H1 (cell line): ENCODE measurements at places on chromosomes 11 and 22.

DNA sequence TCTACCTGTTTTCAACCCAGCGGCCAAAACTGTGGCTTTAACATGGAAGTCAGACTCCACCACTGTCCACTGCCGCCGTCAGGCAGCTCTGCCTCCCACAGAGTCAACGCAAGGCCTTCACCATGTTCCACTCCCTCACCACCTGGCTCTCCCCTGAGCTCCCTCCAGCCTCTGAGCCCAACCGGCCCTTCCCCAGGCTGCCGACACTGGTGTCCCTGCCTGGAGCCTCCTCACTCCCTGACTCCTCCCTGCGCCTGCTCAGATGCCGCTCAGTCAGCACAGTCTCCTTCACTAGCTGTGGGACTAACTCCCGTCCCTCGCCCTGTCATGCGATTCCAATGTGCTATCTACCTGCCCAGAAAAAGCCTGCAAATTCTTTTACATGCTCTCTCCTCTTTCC, 16.3 kb downstream of the SULT4A1 start:
- DNase-seq: no peak

DNA sequence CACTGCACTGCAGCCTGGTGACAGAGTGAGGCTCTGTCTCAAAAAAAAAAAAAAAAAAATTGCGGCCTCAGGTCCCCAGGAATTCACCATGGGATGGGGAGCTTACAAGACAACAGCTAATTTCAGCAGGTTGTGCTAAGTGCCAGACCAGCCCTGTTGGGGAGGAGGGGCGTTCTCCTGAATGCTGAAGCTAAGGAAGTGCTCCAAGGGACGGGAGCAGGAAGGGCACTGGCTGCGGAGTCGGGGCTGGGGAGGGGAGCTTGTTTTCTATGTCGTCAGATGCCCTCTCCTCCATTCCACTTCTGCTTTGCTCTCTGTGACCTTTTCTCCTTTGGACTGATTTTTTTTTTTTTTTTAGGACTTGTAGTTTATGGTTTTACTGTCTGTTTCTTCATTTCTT, 4.5 kb downstream of the ADAMTS15 start:
- no peak for DNase-seq

- peak; percentile 75 for DNase-seq
These were observed 22.7 kb upstream of the GRAMD1B start for GRCh38 chr11:123407130-123407995.

DNA sequence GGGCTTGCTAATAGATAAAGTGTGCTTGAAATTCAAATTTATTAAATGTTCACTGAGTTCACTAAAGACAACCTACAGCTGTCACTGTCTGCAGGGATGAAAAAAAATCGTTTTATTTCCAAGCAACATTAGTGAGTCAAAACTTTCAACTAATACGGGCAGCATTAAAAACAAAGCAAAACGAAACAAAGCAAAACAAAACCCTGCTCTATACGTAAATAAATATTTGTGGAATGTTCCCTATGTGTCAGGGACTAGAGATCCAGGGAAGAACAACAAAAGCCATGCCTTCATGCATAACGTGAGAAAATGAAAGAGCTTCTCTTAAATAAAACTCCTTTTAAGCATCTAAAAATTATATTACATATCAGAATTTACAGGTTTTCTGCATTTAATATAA, 553 bp downstream of the NAALAD2 start:
- no peak for DNase-seq

DNA sequence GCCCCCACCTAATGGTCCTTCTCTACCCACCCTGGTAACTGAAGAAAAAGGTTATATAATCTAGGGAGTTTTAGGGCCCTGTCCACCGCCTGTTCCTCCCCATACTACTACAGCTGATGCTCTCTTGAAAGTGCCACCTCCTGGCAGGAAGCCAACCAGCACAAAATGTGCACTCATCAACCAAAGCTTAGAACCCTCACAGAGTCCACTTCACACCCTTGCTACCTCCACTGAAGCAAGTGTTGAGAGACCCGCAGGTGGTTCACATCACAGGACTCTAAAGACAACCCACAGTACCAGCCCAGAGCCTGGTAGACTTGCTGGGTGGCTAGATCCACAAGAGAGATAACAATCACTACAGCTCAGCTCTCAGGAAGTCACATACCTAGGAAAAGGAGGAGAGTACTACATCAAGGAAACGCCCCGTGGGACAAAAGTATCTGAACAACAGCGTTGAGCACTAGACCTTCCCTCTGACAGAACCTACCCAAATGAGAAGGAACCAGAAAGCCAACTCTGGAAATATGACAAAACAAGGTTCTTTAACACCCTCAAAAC, 17.5 kb upstream of the OR10W1 start:
- no peak for DNase-seq

DNA sequence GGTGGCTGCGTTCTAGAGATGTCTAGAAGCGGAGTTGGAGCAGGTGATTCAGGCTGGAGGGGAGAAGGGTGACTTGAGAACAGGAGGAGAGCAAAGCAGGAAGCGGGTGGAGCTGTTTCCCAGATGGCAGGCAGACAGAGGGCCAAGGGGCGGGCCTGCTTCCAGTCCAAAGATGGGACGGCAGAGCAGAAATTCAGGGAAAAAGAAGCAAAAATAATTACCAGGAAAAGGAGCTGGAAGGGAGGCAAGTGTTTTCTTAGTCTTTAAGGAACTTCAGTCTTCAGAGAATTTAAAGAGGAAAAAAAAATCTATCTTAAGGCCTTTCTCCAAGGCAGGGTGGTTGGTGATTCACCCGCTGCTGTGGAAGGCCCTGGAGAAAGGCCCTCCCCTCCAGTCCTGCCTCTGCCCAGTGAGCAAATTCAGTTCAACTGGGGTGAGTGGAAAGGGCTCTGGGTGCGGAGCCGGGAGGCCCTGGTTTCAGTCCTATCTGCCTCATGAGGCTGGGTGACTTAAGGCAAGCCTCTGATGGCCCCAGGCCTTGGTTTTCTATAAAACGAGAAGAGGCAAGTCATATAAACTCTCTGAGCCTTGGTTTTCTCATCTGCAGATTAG, 4.5 kb upstream of the CREB3L1 start:
- DNase-seq: no peak

- no peak for DNase-seq
These were observed 30.4 kb downstream of the CYP2R1 start for GRCh38 chr11:14861680-14862079.

- no peak for DNase-seq
These were observed 15.1 kb upstream of the BLID start for GRCh38 chr11:122131126-122131525.

GRCh38 chr11:129922674-129923073, 27.3 kb upstream of the NFRKB start:
- DNase-seq: no peak

- no peak for DNase-seq
These were observed 3.1 kb upstream of the PPP2R5B start for GRCh38 chr11:64921384-64921783.

DNA sequence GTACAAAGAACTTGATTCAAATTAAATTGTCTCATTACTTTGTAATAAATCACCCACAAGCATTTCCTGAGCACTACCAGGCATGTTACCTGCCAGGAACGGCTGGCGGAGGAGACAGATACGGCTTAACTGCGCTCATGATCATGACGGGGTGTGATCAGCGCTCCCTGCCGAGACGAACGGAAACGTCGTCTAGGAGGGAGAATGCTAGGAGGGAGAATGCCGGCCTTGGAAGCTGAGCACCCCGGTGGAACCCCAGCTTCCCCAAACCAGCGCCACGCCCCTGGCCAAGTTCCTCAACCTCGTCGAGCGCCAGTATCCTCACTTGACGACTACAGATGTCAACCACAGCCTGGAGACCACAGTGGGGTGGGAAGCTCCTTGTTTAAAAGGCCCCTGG, 272.8 kb downstream of the CTTN start:
- no peak for DNase-seq

- DNase-seq: no peak
These were observed 11.6 kb upstream of the GPHA2 start for GRCh38 chr11:64947208-64947814.

DNA sequence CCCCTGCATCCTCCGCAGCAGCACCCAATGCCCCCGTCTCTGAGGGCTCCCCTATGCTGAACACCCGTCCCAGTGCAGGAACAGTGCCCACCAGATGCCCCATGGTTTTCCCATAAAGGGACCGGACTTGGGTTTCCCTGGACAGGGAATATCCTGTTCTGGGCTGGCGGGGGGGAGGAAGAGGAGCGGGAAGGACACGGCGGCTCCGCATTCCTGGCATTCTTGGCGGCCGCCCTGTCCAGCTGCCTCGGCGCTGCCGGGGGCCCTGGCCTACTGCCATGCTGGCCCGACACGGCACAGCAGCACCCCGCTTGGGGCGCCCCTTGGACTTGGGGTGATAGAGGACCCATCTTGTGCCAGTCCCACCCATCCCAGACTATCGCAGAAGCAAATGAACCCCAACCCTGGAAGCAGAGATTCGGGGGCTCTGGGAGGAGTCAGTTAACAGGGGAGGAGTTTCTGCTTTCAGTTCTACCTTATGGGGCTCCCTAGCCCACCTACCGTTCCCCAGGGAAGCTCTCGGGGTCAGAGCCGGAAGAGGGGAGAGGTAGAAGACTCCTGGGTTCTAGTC, 23.7 kb upstream of the CBX7 start:
- peak; percentile 84 for DNase-seq

DNA sequence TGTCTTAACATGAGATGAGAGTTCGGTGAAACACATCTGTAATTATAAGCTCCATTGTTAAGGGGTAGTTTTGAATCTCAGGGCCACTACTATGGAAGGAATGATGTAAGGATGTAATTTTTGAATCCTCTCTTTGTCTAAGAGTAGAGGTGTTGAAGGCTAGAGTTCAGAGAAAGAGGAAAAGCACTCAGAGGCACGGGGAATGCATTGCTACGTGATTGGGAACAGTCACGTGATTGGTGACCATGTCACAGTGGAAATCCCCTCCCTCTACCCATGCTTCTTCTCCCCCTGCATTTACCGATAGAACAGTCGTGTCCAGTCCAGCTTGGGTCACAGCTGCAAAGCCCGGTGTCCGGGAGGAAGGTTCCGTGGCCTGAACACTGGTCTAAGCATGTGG, 230.3 kb upstream of the NARS2 start:
- DNase-seq: no peak

- peak; percentile 33 for DNase-seq
These were observed 501.9 kb downstream of the BRD1 start for GRCh38 chr22:49325531-49326395.
